Endothelial cell of coronary artery (primary cell): ENCODE measurements at places on chromosomes 5 and 9. TPM values are rescaled to one million over a fixed set of nuclear protein-coding genes. Genes with fewer than 3 reads are reported as not detected.

The COL5A1 gene
- 67.9 and 185 TPM in 2 replicates for total RNA-seq

The BTNL8 gene
- total RNA-seq = not detected in 2 replicates

The NFIL3 gene
- total RNA-seq = 3.2 and 5.5 TPM in 2 replicates

The ERCC8 gene
- total RNA-seq = 12.2 and 13.0 TPM in 2 replicates

The OTP gene
- not detected in 2 replicates for total RNA-seq

The ERGIC1 gene
- 76.6 and 138 TPM in 2 replicates for total RNA-seq

The ABL1 gene
- total RNA-seq = 44.4 and 53.6 TPM in 2 replicates

The GRM6 gene
- not detected in 2 replicates for total RNA-seq

The PCDHGB6 gene
- total RNA-seq = 1.7 and 2.7 TPM in 2 replicates

The C1QTNF3 gene
- total RNA-seq = 0.28 and 0.54 TPM in 2 replicates

The LOX gene
- 22.4 and 151 TPM in 2 replicates for total RNA-seq

The URM1 gene
- 39.2 and 43.2 TPM in 2 replicates for total RNA-seq

The PRKACG gene
- not detected in 2 replicates for total RNA-seq

The TMOD1 gene
- total RNA-seq = 0.09 and 0.28 TPM in 2 replicates

The ZNF484 gene
- total RNA-seq = 11.9 and 13.0 TPM in 2 replicates

The AMBP gene
- total RNA-seq = not detected in 2 replicates

The FABP6 gene
- not detected in 2 replicates for total RNA-seq

The PRDM9 gene
- total RNA-seq = not detected in 2 replicates

The MSMP gene
- total RNA-seq = 6.5 and 13.3 TPM in 2 replicates

The PRR16 gene
- 0.09 and 1.6 TPM in 2 replicates for total RNA-seq

The PPP3R2 gene
- total RNA-seq = not detected in 2 replicates
